Thoracic aorta (tissue), 2 donors: ENCODE measurements at places on chromosomes 4 and X.

GRCh38 chrX:84078991-84079390, 109.0 kb downstream of the RPS6KA6 start:
- no peak for DNase-seq

DNA sequence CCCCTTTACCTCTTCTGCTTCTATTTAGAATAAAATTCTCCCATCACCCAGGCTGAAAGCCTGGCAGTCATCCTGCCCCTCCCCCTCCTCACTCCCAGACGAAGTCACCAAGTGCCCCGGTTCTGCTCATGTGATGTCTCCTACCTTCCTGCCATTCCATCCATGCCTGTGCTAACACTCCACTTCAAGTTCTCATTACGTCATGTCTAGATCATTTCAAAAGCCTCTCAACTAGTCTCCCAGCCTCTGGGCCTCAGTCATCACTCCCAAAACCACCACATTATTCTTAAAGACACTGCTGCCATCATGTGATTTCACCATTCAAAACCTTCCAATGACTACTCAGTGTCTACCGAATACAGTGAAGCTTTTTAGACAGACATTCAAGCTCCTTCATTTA, 17.2 kb upstream of the HOPX start:
- no peak for DNase-seq

- DNase-seq = no peak
Observed at GRCh38 chrX:81779701-81780100, 577.8 kb downstream of the SH3BGRL start.

DNA sequence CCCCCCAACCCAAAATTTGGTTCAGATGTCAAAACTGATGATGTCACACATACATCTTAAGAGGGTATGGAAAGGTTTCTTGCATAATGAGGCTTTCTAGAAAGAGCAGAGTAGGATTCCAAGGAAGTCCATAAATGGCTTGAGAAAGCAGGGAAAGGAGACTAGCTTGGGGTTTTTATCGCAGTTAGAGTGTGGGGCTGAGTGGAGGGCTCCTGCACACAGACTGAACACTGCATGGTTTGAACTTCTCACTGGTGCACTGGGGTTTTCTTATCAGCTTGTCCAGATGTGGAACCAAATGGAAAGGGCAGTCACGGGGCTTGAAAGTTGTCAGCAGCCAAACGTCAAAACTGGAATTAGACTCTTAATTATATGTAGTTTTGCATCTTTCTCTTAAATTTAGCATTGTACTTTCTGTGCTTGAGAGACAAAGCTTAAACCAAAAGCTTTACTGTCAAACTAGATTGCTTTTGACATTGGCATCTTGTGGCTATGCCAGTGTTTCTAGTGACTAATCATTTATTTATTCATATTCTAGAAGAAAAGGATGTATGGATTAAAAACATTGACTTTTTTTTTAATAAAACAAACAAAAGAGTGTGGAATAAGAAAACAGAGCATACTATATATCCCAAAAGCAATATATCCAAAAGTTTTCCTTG, 78.3 kb upstream of the STIM2 start:
- DNase-seq = no peak

- no peak for DNase-seq
Observed at GRCh38 chr4:56007154-56007553, 58.4 kb downstream of the CEP135 start.

DNA sequence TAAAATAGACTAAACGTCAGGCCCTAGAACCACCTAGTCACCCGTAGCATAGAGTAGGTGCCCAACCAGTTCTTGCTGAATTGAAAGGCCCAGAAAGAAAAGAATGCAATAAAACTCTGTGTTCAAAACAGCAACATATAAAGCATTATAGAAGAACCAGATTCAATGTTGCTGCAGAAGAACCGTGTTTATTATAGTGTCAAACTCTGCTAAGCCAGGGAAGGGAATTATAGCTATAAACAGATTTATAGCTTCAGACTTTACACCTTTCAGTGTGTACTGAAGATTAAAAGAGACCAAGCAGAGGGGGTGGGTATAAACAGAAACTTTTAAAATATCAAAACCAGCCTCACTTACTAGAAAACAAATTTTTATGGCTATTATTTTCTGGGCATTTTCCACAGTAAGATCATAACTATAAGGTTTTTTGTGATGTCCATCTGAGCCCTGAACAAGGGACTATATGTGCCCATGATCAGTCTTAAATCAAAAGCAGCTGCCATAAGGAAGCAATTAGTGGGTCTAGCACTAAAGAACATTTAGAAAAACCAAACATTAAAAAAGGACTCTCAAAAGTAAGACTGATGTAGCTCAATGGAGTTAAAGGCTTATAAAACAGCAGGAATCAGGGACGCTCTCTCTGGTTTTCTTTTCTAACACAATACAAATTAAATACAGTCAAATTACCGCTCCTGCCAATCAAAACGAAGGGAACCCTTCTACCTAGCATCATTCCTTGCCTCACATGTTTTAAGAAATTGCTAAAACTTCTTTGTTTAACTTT, 219.7 kb upstream of the ETNPPL start:
- DNase-seq = no peak

- no peak for DNase-seq
Observed at GRCh38 chr4:42519803-42520417, 122.6 kb downstream of the SHISA3 start.

DNA sequence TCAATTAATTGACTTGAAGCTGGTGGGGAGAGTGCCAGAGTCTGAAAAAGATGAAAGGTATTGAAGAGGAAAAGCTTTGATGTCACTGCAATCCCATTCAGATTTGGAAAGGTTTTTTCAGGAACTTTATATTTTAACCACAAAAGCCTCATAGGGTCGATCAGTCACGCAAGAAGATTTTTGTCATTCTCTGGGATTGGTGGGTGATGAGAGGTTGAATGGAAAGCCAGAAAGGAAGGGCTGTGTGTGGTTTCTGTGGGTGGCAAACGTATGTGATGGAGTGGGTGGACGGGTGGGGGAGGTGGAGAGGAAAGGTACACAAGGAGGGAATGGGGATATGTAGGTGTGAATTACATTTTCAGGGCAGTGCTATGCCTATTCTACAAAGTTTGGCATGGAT, 173.8 kb upstream of the SCML1 start:
- no peak for DNase-seq

DNA sequence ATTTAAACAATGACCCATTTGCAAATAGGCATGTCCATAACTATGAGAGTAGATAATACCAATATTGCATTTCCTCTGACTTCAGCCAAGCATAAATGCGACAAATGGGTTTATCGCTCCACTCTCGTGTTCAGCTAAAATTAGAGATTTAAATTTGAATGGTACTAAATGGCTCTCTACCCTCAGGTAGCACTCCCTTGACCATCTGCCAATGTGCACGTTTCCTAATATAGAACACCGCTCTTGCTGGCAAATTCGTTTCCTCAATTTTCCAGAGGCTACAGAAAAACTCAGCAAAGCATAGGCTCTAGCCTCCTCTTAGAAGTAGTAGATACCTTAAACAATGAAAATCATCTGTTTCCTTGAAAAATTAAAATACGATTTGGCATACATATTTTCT, 251.6 kb downstream of the ADGRA3 start:
- DNase-seq = no peak

GRCh38 chr4:76213415-76214176, at the start of gene SCARB2:
SCARB2 (minus strand) TSS chr4:76213824; CDS start chr4:76213543, 281 bp downstream.
- DNase-seq = peak; percentile 36

DNA sequence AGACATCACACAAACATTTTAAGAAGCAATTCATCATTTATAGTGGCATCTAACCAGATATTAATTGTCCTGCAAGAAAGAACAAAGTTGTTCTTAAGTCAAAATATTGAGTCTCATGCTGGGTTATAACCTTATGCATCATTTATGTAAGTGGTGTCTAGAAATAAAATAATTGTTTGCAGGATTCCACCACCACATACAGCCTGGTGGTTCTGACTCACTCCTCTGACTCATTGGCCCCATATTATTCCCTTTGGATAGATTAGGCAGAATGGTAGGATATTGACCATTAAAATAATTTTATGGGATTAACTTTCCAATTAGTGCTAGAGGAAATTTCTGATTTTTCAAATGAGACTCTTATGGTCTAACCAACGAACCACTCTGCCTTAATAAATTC, 384.5 kb downstream of the GRXCR1 start:
- DNase-seq = no peak

DNA sequence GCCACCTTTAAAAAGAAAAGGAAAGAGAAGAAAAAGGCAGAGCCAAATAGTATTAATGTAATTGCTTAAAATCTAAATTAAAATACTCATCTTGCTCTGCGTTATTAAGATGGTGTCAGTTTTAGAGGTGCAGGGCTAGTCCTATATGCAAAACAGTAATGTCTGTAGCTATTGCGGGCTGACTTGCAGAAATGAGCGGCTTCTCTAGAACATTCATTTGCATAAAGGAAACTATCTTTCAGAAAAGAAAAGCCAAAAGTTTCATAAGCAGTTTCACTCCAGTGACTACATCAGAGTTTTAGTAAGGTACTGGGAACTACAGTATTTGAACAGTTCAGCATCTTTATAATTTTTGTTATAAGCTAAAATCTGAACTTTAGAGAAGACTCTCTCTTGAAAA, 6.0 kb downstream of the SMAD1 start:
- no peak for DNase-seq

DNA sequence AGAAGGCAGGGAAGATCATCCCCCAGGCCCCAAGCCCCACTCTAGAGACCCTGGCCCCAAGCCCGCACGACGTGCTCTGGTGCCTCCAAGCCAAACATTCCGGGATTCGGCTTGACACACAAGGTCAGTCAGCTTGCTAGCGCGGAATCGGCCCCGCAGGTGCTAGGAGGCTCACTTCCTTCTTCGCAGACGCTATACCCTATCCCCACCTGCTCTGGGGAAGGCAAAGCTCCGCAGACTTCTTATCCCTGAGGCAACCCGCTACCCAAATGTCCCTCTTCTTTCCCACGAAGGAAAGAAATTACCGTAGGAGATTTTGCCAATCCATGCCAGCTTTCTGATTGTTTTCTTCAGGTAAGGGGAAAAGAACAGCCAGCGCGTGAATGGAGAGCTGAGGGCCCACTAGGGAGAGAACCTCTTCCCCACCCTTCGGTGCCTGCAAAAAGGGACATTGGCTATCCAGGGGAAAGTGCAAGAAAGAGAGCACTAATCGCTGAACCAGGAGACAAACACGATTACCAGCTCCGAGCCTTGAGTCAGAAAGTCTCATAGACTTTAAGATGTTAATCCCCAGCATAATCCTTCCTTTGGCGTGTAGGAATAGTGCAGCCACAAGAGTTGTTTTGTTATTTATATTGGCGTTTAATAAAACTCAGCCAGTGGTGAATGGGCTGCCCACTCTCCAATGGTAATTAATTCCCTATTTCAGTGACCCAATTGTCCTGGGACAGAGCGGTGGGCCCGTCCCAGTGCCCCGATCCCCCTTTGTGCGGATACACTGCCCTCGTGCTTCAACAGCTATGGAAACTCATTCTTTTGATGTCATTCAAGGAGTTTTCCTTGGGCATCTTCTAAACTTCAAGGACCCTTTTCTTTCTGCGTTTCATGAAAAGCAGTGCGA, 5.4 kb upstream of the NEUROG2 start:
- DNase-seq = no peak

GRCh38 chr4:99574530-99575324, at the start of gene MTTP:
MTTP (plus strand) TSS chr4:99574824; CDS start chr4:99574910, 86 bp downstream.
- DNase-seq = no peak

DNA sequence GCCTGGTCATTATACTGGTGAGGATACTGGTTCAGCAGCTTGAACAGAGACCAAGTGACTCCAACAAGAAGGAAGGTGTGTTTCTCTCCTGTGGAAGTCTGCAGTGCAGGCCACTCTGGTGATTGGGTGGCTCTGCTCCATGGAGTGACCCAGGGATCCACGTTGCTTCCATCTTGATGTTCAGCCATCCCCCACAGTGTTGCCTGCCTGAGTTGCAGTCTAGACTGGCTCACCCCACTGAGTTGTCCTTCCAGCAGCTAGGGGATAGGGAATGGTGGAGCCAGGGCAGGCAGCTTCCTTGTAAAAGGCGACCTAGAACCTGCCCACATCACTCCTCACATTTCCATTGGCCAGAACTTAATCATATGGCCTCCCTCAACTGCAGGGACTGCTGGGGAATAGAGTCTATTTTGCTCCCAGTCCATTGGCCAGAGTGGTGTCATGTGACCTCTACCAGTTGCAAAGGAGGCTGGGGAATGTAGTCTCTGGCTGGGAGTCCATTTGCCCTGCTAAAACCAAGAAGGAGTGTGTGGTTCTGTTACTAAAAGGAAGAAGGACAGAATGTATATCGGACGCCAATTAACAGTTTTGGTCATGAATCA, 8.0 kb downstream of the MAN2B2 start:
- no peak for DNase-seq

GRCh38 chr4:87981486-87981885, 6.0 kb downstream of the SPP1 start:
- no peak for DNase-seq
